ENCODE measurements at places on chromosomes 3 and 15.

DNA sequence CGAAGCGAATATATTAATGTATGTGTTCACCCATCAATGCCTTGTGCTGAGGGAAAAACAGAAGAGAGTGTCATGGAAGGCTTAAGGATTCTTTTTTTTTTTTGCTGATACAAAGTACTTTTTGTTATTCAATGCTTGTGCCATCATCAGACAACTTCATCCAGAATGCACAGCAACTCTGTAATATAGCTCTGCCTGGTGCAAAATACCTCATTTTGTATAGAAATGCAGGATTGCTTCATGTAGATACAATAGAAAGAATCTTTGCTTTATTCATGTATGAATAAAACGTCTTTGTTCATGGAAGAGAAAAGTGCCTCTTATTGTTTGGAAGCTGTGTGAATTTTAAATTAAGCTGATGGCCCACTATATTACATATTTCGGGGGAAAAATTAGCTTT lies 62.9 kb downstream of the SH3GL3 start:
- DNase-seq, result no peak

GRCh38 chr3:31945738-31946052 lies 35.4 kb downstream of the OSBPL10 start:
- no peak for DNase-seq

- DNase-seq, result no peak
These were observed 536.7 kb downstream of the SOX2 start for GRCh38 chr3:182248349-182248880.

DNA sequence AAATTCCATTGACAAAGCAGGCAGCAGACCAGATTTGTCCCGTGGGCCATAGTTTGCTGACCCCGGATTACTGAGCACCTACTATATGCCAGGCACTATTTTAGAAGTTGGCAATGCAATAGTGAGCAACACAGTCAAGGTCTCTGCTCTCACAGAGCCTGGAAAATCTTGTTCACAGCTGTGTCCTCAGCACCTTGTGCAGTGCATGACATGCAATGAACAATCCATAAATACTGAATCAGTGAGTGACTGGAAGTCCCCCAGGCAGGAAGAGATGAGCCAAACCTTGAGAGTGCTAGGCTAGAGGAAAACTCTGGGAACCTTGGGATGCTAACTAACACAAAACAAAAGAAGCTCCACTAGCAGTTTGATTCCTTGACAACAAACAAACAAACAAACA lies 14.4 kb downstream of the TM4SF1 start:
- DNase-seq, result no peak
